ENCODE measurements at places on chromosomes 5 and 9. TPM values are rescaled to one million over a fixed set of nuclear protein-coding genes. Genes with fewer than 3 reads are reported as not detected.

The NCS1 gene
- total RNA-seq: 9.0 TPM

The PCDHGA6 gene
- total RNA-seq: 11.8 TPM

The RAB3C gene
- total RNA-seq: 0.98 TPM

The PLPP7 gene
- 14.4 TPM for total RNA-seq

The CDH12 gene
- 0.30 TPM for total RNA-seq

The FGF18 gene
- 6.6 TPM for total RNA-seq

The IL4 gene
- total RNA-seq: not detected

The GFRA3 gene
- total RNA-seq: 1.8 TPM

The S1PR3 gene
- total RNA-seq: 14.2 TPM

The MAML1 gene
- total RNA-seq: 27.0 TPM

- H3K4me3 ChIP-seq: no peak overlapping the region
- peaks cover 72% of the 10 kb centered on the region for H3K4me1 ChIP-seq
- peak overlapping the region; percentile 64 for H3K27ac ChIP-seq
- no peak for DNase-seq
- peaks cover 11% of the 10 kb centered on the region for H3K36me3 ChIP-seq
- H3K27me3 ChIP-seq: no peaks in the 10 kb centered on the region
Observed at GRCh38 chr9:95085036-95085770, 232.3 kb downstream of the FANCC start.

DNA sequence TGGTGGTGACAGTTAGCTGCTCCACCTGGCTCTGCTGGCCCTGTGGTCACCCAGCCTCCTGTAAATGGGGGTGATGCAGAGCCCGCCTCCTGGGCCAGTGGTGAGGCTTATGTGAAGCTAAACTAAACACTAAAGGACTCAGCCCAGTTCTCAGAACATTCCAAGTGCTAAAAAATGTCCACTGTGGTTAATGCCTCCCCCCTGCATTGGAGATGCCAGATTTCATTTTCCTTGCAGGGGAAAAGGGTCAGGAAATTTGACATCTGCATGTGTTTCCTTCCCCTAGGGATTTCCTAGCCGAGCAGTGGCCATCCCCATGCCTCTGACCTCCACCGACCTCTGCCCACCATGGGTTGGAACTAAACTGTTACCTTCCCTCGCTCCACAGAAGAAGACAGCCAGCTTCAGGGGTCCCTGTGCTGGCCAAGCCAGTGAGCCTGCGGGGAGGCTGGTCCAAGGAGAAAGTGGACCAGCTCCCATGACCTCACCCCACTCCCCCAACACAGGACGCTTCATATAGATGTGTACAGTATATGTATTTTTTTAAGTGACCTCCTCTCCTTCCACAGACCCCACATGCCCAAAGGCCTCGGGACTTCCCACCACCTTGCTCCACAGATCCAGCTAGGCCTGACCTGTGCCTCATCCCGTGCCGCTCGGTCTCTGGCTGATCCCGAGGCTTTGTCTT is 13.0 kb downstream of the CD74 start:
- no peaks in the 10 kb centered on the region for H3K4me1 ChIP-seq
- H3K27me3 ChIP-seq: no peaks in the 10 kb centered on the region
- no peak for DNase-seq
- no peak overlapping the region for H3K27ac ChIP-seq
- H3K4me3 ChIP-seq: no peak overlapping the region
- peaks cover 31% of the 10 kb centered on the region for H3K36me3 ChIP-seq

DNA sequence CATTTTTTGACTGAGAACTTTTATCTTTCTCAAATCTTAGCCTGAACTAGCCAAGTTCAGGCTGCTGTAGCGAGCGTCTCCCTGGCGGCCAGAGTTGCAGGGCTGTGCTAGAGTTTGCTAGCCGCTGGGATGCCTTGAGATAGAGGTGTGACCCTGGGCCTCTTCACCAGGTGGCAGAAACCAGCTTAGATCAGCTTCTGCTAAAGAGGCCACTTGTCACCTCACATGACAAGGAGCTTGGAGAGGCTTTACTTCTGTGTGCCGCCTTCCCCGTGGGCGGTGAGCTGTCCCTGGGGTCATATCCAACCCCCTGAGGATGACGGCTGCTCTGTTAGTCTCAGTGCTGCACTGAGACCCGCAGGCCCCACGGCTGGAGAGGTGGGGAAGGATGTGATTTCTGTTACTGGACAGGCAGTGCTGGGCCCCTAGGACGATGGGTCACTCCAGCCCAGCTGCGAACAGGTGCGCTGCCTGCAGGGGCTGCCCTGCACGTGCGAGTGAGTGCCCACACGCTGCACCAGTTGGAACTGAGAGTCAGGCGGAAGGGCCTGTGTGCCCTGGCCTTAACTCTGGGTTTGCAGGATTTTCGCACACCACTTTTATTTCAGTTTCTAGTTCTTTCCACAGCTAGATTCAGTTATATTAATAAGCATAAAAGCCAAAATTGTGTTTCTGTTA is 63.8 kb downstream of the EHMT1 start:
- H3K27ac ChIP-seq: no peak overlapping the region
- no peaks in the 10 kb centered on the region for H3K36me3 ChIP-seq
- H3K27me3 ChIP-seq: no peaks in the 10 kb centered on the region

GRCh38 chr9:29625292-29625731 is 2052.0 kb upstream of the C9orf72 start:
- H3K4me1 ChIP-seq: no peaks in the 10 kb centered on the region
- no peaks in the 10 kb centered on the region for H3K27me3 ChIP-seq
- no peak for DNase-seq
- no peaks in the 10 kb centered on the region for H3K36me3 ChIP-seq
- H3K27ac ChIP-seq: no peak overlapping the region
- no peak overlapping the region for H3K4me3 ChIP-seq

DNA sequence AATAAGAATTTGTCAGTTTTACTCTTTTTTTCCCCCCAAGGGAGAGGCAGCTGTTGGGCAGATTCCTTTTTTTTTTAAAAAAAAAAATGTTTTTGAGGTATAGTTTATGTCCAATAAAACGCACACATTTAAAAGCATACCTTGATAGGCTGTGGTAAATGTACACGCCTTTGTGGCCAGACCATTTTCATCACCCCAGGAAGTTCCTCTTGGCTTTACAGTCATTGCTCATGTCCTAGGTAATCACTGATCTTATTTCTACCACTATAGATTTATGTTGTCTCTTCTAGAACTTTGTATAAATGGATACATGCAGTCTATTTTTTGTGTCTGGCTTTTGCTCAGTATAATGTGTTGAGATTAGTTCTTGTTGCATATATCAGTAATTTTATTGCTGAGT is 9.8 kb downstream of the SUB1 start:
- H3K27me3 ChIP-seq: no peaks in the 10 kb centered on the region
- no peak overlapping the region for H3K27ac ChIP-seq
- H3K4me3 ChIP-seq: no peak overlapping the region
- no peaks in the 10 kb centered on the region for H3K36me3 ChIP-seq
- DNase-seq: no peak

DNA sequence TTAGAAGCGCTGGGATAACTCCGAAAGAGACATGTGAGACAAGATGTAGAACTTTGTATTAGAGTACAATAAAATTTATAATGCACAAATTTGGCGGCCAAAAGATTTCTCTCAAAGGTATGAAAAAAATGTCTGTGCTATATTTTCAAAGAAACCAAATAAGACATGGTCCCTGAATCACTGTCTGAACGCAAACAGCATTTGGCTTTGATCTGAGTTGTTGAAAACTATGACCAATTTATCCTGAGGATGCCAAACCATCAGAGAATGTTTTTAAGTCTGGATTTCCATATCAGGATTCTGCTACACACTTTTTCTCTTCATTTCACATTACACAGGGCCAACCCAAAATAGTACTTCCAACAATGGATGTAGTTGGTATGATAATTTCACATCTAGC is 9.9 kb upstream of the GLIS3 start:
- H3K4me1 ChIP-seq: peaks cover 6% of the 10 kb centered on the region
- no peak overlapping the region for H3K27ac ChIP-seq
- DNase-seq: no peak
- no peaks in the 10 kb centered on the region for H3K36me3 ChIP-seq
- no peak overlapping the region for H3K4me3 ChIP-seq

- no peaks in the 10 kb centered on the region for H3K27me3 ChIP-seq
- no peak overlapping the region for H3K4me3 ChIP-seq
- H3K36me3 ChIP-seq: no peaks in the 10 kb centered on the region
- H3K27ac ChIP-seq: no peak overlapping the region
- no peaks in the 10 kb centered on the region for H3K4me1 ChIP-seq
Observed at GRCh38 chr9:110785166-110785565, 116.6 kb downstream of the MUSK start.

DNA sequence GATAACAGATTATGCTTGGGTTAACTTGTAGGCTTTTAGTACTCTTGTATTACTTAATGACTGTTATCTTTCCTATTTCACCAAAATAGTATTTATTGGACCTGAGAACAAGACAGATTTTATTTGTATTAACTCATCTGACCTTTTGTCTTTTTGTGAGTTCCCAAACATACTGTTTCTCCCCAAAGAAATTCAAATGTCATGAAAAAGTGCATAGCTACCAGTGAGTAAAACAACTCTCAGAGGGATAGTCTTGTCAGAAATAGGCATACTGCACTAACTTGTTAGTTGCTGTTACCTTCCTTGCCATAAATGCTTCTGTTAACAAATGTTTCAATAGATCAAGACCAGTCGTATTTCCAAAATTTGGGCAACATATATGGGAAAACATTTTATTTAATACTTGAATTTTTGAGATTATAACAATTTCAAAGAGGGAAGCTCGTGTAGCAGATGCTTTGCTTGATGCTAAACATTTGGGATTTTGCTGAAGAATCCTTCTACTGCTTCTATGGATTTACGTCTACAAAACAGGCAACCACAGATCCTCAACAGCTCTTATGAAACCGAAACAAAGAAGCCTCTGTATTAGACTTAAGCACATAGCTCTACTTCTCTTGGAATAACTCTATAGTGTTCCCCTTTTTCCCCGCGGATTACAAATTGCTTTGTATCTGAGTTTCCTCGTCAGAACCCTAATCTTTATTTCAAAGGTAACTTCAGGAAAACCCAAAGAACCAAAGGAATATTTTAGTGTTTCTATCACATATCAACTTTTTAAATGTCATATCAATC is 248.8 kb downstream of the MCTP1 start:
- H3K27me3 ChIP-seq: no peaks in the 10 kb centered on the region
- H3K36me3 ChIP-seq: no peaks in the 10 kb centered on the region
- DNase-seq: no peak
- no peak overlapping the region for H3K27ac ChIP-seq

- H3K27ac ChIP-seq: no peak overlapping the region
- H3K4me1 ChIP-seq: peaks cover 19% of the 10 kb centered on the region
- H3K36me3 ChIP-seq: no peaks in the 10 kb centered on the region
- no peak overlapping the region for H3K4me3 ChIP-seq
- no peaks in the 10 kb centered on the region for H3K27me3 ChIP-seq
Observed at GRCh38 chr9:35736201-35736633, 3.8 kb downstream of the CREB3 start.

DNA sequence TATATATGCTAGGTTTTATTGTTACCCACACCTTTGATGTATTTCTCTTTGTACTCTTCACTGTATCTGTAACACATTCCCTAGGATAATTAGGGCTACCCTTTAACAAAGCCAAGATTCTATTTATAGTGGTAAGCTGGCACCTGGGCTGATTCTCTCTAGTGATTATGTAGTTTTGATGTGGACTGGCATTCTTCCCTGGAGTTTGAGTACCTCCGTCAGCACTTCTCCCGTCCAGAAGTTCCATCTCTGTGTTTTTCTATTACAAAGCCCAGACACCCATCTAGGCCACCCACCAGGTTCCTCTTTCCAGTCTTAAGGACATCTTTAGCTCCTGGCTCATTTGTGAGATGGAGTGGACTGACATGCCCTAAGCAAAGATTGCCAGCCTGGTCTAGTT is 55.9 kb upstream of the CDKN2B start:
- H3K4me1 ChIP-seq: no peaks in the 10 kb centered on the region
- no peaks in the 10 kb centered on the region for H3K36me3 ChIP-seq
- no peak overlapping the region for H3K4me3 ChIP-seq
- no peak overlapping the region for H3K27ac ChIP-seq
- DNase-seq: no peak

DNA sequence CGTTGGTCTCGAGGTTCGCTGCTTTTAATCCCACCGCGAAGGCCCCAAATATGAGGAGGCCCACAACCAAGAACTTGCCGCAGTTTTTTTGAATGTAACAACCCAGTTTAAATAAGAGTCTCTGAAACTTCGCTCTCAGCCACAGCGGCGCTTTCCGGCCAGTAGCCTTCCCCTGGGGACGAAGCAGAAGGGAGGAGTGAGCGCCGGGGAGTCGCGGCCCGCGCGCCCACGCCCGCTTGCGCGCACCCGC is 10.4 kb downstream of the PTCH1 start:
- peak overlapping the region; percentile 86 for H3K27ac ChIP-seq
- peak overlapping the region; percentile 95 for H3K4me3 ChIP-seq
- H3K36me3 ChIP-seq: peaks cover 5% of the 10 kb centered on the region
- peaks cover 47% of the 10 kb centered on the region for H3K4me1 ChIP-seq
- no peaks in the 10 kb centered on the region for H3K27me3 ChIP-seq

DNA sequence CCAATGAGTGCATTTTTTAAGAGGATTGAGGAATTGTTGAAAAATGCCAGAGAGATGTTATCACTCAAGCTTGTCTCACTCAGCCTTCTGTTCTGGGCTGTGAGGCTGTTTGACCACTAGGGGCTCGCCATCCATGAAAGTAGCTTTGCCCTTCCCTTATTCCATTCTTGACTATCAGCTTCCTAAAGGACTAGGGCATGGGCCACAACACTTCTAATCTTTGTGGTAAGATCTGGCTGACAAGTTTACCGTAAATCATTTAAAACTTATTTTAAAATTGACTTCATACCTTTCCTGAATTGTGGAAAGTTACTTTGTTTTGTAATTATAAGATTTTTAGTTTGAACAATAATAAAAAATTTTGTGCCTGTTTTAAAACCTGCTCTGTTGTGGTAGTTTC is 49.5 kb downstream of the TJP2 start:
- H3K27me3 ChIP-seq: no peaks in the 10 kb centered on the region
- peaks cover 73% of the 10 kb centered on the region for H3K36me3 ChIP-seq
- no peaks in the 10 kb centered on the region for H3K4me1 ChIP-seq
- DNase-seq: no peak
- H3K27ac ChIP-seq: no peak overlapping the region

GRCh38 chr9:117097761-117098160 is 317.1 kb downstream of the ASTN2 start:
- no peak overlapping the region for H3K4me3 ChIP-seq
- H3K27ac ChIP-seq: no peak overlapping the region
- no peaks in the 10 kb centered on the region for H3K36me3 ChIP-seq
- no peaks in the 10 kb centered on the region for H3K4me1 ChIP-seq

DNA sequence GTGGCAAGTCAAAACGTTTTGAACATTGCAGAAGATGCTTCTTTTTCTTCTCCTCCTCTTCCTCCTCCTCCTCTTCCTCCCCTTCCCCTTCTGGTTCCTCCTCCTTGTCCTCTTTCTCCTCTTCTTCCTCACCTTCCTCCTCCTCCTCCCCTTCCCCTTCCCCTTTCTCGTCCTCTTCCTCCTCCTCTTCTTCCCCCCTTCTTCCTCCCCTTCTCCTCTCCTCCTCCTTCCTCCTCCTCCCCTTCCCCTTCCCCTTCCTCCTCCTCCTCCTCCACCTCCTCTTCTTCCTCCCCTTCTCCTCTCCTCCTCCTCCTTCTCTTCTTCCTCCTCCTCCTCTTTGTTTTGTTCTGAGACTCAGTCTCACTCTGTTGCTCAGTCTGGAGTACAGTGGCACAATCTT is 167.0 kb upstream of the SV2C start:
- DNase-seq: no peak
- H3K36me3 ChIP-seq: no peaks in the 10 kb centered on the region
- no peaks in the 10 kb centered on the region for H3K27me3 ChIP-seq
- H3K4me3 ChIP-seq: no peak overlapping the region
- no peak overlapping the region for H3K27ac ChIP-seq
